ENCODE measurements at places on chromosomes 4 and X.

DNA sequence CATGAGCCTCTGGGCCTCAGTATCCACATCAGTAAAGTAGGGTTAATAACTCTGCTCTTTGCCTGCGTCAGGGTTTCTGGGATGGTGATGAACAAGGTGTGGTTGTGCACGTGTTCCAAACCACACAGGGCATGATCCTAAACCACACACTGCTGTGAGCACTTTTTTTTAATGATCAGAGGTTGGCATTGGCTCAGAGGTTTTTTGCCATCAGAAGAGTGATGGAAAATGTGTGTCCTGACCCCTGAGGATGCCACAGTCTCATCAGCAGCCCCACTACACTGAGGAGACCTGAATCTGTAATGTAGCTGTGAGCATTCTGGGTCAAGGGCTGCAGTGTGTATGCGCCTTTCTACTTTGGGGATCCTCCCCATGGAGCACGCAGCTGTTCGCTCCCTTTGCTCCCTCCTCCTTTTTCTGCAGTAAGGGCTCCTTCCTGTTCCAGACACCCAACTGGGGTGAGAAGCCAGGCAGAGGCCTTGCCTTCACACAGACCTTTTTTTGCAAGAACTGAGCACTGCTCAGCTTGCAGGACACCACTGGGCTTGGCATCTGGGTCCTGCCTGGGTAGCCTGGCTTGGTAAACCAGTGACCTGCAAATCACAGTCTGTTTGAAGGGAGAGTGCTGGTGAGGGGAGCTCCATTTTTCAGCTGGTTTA lies 87.5 kb downstream of the MAMLD1 start:
- DNase-seq, result no peak

DNA sequence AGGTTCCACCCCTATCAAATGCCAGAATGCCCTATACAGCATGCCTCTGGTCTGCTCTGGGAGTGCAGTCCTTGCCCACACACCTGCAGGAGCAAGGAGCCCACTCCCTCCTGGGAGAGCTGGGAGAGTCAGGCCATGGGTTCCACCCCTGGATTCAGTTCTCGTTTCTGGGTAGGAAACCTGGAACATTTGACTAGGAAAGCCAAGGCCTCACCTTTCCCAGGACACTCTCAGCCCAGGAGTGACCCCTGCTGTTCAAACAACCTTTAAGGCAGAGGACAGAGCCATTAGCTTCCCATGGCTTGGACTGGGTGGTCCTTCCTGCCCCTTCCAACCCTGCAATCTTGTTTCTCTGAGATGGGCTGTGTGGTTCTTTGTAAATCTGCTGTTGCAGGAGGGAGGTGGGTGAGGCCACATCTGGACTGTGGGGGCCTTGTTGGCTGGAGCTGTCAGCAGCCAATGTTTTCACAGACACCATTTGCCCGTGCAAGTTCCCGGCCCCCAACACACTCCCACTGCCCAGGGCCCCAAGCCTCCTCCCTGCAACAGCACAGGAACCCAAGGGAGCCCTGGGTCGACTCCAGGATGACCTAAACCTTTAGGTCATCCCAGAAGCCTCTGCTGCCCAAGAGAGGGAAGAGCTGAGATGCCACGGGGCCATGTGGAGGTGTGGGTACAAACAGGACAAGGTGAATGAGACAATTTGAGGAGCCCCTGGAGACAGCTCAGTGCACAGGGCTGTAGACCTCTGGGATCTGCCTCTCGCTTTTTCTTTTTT lies 104.4 kb downstream of the PJA1 start:
- DNase-seq, result no peak

DNA sequence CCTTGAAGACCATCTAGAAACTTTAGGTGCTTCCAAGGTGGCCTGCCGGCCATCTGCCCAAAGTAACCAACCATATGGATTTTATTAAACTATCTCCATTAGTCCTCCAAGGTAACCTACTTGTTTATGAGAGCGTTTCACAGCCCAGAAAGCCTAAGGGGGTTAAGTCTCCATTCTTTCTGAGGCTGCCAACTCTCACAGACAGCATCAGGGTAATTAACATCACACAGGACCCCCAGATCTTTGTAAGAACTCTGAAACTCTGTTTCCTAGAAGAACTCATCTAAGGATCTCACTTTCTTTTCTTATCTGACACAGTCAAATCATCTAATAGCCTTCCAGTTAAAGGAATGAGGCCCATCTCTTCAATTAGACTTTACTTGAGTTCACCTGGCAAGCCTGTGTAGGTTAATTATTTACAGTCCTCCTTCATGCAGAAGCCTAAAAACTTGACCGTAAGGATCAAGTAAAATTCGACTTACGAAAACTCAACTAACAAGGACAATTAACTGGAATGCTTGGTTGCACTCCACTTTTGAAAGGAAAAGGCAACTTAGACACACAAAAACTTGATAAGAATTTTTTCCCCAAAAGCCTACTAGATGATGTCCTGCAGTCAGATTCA lies 252.5 kb downstream of the GRIA3 start:
- no peak for DNase-seq

- DNase-seq, result no peak
These were observed 183.3 kb downstream of the MAB21L2 start for GRCh38 chr4:150765216-150765615.

- DNase-seq, result no peak
These were observed 147.1 kb downstream of the CPEB2 start for GRCh38 chr4:15149234-15149838.

DNA sequence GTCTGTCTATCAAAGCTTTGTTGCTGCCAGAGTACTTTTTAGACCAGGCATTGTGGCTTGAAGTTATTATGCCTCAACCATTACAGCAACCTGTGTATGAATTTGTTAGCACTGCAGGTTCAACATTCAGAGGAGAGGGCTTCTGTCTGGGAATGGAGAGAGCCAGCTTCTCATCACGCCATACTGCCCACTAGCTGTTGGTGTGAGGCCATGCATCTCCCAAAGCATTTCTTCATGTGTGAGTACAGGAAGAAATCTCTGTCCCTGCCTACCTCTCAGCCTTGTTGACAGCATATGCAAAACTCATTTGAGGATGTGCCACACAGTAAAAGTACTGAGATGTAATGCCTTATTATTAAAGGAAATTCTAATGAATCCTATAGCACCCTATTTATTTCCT lies 76.9 kb upstream of the PPARGC1A start:
- DNase-seq, result no peak

GRCh38 chrX:13855689-13856450 lies 39.0 kb upstream of the GPM6B start:
- DNase-seq, result no peak

DNA sequence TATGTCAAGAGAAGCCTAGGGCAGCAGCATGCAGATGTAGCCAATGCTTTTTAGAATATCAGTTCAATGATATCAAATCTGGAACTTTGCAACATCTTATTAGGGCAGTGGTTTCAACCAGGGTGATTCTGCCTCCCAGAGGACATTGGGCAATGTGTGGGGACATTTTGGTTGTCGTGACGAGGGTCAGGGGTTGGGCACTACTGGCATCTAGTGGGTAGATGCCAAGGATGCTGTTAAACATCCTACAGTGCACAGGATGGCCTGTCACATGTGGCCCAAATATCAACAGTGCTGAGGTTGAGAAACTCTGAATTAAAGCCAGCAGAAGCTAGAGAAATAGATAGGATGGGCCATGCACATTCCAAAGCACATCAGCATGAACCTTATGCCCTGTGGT lies 152.3 kb downstream of the AMELX start:
- DNase-seq, result no peak

DNA sequence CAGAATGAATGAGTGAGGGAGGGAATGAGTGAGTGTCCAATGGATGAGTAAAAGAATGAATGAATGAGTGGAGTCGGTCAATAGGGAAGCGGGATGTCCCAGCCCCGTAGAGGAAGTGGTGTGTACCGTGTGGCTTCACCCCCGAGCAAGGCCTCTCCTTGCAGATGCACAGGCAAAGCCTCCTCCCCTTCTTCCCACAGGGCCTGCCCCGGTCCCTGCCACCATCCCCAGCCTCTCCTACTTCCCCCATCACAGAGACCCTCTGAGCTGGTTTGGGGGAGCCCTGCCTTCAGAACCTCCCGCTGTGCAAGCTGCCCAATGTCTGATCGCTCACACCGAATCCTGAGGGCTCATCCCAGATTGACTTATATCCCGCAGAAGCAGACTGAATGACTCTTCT lies 13.6 kb downstream of the HTRA3 start:
- DNase-seq, result no peak

- DNase-seq, result peak; percentile 37
These were observed 544 bp downstream of the HERC3 start for GRCh38 chr4:88592600-88593448.

DNA sequence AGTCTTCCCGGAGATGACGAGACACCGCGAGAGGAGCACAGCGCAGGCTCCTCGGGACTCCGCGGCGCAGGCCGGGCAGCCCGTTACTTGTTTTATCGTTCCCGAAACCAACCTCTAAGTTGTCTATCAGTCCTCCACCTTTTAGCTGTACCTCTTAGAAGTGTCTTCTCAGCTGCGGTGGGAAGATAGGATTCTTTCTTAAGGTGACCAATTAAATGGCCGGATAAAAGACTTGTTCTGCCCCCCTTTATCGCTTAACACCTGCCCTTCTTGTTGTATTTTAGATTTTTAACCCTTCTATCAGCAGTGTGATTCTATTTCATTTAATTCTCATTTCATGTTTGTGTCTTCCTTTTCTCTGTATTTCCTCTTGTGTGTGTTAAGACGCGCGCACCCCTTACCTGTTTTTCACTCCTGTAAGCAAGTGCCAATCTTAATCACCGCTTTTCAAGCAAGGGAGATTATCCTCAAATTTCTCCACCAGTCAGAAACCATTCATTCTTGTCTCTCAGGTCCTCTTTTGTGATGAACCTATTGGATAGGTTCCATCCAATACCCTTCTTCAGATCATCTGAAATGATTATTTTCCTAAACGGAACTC lies at the start of gene SLC9B2:
Gene SLC9B2, minus strand, starts transcription at position 15 of the 601 bp plus-strand sequence. CDS start 9,211 bp downstream, outside the sequence.
- no peak for DNase-seq

GRCh38 chr4:79798047-79798446 lies 275.0 kb downstream of the ANTXR2 start:
- no peak for DNase-seq

DNA sequence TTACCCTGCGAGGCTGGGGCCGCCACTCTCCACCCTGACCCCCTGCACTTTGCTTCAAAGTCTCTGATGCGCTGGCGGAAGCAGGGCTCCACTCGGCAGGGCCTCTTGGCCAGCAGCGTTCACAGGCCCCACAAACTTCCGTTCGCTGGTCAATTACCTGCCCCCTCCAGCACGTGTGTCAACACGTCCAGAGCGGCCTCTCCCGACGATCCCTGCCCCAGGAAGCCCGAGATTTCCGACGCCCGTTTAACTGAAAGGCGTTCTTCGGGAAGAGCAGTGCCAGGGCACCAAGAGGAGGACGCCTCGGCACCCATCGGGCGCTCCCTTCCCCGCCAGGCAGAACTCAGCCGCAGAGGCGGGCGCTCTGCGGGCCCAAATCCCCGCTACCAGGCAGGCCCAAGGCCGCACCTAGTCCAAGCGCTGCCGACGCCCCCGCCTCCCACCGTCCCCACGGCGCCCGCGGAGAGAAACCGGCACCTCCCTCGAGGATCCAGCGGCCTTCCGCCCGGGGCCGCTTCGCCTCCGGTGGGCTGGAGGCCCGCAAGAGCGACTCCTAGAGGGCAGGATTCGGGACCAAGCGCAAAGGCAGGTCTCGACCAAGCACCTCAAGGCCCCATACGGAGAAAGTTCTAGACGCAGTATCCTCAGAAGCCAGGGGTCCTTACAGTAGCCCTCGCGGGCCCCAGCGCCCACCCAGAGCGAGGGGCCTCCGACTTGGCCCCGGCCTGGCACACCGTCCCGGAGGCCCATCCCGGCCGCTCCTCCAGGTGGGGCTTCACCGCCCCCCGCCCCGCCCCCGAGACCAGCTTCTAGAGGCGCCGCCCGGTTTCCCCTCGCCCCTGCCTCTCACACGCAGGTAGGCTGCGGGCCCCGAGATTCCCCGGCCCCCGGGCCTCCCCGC lies 586 bp downstream of the BCAP31 start:
- peak; percentile 18 for DNase-seq

GRCh38 chr4:19402581-19403065 lies 849.1 kb upstream of the SLIT2 start:
- no peak for DNase-seq

GRCh38 chr4:5965225-5965624 lies 53.0 kb downstream of the C4orf50 start:
- DNase-seq, result no peak

DNA sequence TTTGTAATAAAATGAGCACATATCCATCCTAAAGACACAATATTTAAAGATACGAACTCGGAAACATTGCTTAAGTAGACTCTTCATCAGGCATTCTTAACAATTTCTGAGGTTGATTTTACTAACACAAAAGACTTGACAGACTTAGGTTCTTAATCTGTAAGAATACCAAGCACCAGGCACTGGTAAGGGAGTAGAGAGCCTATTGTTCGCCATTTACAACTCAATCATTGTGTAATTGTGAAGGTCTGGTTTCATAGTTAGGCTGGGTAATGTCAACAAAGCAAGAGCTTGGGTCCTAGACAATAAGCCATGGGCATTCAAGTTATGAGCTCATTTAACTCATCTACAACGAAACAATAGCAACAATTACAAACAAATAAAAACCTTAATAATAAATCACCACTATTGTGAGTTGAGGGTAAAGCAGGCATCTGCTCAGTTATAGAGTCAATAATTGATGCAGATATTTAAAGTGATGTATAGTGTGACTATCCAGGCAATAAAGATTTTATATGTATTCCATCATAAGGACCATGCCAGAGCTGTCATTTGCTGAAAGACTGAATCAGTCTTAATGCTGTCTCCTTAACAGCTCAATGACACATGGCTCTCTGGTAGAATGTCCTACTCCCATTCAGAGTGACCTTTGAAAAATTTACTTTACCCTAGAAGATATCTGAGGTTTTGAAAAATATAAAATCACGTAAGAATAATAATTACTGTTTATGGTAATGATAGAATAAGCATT lies 664.0 kb upstream of the PCDH7 start:
- DNase-seq, result no peak

DNA sequence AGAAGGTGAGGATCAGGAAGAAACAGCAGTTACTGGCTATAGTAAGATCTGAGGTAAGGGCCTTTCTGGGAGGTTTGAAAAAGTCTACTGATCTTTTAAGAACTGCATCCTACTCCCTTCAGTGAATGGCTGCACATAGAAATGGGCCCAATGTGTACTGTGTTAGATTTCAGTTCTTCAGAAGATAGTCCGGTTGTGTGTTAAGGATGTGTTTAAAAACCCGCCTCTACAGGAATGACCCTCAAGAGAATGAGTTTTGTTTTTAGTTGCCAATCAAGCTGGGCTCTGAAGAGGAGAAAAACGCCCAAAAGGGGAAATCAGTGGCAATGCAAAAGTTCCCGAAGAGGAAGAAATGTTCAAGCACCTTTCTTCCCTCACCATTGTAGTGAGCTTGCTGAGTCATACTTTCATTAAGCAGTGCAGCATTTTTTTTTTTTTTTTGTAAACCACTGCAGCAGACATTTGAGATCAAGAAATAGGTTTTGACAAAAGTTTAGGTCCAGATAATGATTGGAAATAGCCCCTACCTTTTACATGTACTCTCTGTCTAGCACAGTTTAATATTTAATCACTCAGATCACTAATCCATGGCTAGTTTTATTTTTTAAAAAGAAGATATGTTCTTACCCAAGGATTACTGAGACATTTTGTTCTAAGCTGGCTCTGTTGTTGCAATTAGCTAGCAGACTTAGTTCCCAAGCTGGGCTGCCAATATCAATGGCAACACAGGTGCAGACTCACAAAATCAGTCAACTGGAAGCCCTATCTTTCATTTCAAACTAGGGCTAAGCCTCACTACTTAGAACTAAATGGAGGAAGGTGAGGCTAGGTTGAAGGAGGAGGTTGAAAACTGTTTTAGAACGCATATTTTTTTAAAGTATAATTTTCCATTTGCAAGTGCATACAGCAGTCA lies 7.0 kb upstream of the TRPC5OS start:
- DNase-seq, result no peak
